ENCODE measurements at places on chromosomes 7 and 10.
A peak's percentile ranks its signal among the peaks of the same experiment; 100 is the strongest.

DNA sequence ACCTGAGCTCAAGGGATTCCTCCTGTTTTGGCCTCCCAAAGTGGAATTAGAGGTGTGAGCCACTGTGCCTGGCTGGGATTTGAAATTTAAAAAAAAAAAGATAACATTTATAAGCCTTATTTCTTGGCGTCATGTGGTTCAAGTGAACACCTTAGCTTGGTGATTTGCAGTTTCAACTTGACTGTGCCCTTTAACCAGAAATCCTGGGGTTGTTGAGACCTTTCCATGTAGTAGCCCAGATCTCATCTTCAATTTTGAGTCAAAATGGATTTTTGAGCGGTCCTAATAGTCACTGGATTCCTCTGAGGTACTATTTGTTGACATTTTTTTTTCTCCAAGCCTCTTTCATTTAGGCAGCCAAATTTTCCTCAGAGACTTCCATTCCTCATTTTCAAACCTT lies 29.5 kb upstream of the FBXW4 start:
- DNase-seq = no peak

- DNase-seq = no peak
Measured at GRCh38 chr10:91146146-91146545, 74.3 kb upstream of the PCGF5 start.

DNA sequence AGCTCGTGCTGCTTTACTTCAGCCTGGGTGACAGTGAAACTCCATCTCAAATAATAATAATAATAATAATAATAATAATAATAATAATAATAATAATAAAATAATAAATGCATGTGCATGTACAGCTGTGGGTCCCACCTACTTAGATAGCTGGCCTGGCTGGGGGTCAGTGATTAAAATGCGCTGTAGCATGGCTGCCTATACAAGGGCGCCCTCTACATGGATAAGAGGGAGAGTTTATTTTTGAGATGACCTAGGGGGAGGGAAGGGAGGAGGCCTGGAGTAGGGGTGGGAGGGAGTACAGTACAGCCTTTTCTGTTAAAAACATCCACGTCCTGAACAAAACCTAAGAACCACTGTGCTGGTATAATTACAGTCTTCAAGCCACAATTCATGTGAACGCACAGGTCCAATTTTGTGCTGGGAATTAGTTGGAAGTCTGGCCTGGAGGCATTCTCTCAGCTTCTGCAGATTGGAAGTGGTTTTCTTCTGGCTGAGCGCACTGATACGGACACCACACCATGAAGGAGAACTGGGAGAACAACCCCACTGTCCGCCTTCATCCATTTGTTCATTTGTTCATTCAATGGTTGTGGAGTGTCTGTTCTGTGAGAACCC lies 146.5 kb downstream of the TMEM178B start:
- DNase-seq = no peak

- peak; percentile 80 for DNase-seq
Measured at GRCh38 chr10:23158370-23158769, 33.7 kb upstream of the PTF1A start.

GRCh38 chr10:132448248-132448731 lies 51.3 kb downstream of the PWWP2B start:
- peak; percentile 64 for DNase-seq
